ENCODE measurements at places on chromosomes 7 and 10.

DNA sequence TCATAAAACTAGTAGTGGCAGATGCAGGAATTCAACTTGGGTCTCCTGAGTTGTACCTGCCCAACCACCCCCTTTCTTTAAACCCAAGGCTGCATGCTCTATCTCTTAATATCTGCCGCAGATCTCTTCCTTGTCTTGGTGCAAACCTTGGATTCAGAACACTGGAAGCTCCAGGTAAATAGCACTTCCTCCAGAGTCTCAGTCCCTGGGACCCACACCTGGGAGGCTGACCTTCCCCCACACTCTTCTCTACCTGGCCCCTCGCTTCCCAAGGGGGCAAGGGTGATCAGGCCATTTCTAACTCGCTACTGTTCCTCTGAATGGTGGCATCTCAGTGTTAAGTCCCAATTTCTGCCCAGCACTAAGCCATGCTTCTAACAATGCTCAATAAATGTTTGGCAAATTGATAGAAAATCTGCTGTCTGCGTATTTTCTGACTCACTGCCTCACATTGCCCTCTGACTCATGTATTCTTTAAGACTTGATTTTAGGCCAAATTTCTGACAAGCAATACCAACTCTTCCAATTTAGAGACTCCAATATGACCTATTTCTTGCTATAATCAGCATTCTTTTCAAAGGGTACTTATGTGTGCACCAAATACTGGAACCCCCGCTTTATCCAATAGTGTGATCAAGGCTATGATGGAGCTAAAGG is 68.0 kb upstream of the PPP1R3C start:
- DNase-seq = no peak

DNA sequence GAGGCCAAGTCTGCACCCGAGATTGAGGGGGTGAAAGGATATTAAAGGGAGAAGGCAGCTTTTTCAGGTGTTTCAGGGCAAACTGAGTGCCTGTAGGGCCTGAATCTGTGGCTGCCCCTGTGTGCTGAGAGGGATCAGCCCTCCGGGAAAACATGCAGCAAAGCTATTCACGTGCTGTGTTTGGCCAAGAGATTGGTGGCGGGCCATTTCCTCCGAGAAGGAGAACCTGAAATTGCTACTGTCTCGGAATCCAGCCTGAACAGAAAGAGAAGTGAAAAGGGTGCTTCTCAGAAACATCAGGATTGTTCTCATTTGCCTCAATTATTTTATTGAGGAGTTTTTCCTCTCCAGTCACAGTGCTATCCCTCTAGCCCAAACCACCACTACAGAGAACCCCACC is 16.0 kb downstream of the GIMAP5 start:
- DNase-seq = no peak

- no peak for DNase-seq
These were observed 59.2 kb downstream of the CDHR3 start for GRCh38 chr7:106022193-106022821.

- DNase-seq = no peak
These were observed 4.7 kb upstream of the TEX36 start for GRCh38 chr10:125687507-125688185.

- no peak for DNase-seq
These were observed 1150.0 kb upstream of the POT1 start for GRCh38 chr7:126079581-126079980.

DNA sequence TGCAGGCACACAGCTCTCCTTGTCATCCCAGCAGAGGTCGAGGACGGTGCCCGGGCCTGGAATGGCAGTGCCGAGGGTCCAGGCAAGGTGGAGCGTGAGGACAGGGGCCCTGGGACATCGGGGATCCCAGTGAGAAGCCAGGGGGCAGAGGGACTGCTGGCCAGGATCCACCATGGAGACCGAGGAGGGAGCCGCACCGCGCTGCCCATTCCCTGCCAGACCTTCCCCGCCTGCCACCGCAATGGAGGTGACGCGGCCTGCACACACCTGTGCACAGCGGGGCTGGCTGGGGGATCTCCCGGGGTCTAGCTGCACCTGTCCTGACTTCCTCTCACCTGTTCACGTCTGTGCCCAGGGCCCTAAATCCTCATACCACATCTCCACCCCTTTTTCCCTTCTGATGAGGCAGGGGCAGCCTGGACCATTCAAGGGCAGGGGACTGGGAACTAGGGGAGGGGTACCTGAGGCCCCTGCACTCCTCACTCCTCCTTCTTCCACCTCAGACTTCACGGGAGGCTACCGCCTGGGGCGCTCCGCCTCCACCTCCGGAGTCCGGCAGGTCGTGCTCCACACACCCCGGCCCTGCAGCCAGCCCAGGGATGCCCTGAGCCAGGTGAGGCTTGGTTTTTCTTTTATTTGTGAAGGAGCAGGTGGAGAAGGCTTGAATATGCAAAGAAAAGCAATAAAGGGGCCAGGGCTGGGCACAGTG is 6.9 kb downstream of the NYAP1 start:
- DNase-seq = no peak

- no peak for DNase-seq
These were observed 3.8 kb downstream of the NFE2L3 start for GRCh38 chr7:26155531-26156375.

DNA sequence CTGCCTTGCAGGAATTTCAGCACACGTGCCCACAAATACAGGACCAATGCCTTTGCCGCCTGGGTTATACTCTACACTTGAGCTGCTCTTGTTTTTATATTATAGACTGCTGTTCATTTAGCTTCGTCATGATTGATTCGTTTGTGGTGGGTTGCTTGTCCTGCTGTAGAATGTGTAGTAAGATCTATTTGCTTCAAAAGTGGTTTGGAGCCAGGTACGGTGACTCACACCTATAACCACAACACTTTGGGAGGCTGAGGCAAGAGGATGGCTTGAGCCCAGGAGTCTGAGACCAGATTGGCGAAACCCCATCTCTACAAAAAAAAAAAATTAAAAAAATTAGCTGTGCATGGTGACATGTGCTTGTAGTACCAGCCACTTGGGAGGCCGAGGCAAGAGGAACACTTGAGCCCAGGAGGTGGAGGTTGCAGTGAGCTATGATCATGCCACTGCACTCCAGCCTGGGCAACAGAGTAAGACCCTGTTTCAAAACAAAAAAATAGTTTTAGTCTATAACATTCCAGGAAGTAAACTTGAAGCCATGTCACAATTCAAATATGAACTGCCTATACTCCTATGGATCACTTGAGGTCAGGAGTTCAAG is 9.0 kb upstream of the RHBDD2 start:
- no peak for DNase-seq

DNA sequence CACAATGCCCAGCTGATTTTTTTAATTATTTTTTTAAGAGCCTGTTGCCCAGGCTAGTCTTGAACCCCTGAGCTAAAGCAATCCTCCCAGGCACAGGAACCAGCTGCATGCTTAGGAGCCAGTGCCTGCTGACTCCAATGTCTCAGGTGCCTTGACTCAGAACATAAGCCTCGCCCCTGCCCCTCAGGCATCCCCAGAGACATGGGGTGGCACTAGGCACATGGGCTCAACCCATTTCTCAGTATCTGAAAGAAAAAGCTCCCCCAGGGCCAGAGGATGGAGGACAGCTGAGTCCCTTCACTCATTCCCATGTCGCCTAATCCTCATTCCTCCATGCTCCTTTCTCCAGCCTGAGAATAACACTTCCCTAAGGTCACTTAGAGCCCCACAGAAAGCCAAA is 39.1 kb downstream of the KCNH2 start:
- no peak for DNase-seq

DNA sequence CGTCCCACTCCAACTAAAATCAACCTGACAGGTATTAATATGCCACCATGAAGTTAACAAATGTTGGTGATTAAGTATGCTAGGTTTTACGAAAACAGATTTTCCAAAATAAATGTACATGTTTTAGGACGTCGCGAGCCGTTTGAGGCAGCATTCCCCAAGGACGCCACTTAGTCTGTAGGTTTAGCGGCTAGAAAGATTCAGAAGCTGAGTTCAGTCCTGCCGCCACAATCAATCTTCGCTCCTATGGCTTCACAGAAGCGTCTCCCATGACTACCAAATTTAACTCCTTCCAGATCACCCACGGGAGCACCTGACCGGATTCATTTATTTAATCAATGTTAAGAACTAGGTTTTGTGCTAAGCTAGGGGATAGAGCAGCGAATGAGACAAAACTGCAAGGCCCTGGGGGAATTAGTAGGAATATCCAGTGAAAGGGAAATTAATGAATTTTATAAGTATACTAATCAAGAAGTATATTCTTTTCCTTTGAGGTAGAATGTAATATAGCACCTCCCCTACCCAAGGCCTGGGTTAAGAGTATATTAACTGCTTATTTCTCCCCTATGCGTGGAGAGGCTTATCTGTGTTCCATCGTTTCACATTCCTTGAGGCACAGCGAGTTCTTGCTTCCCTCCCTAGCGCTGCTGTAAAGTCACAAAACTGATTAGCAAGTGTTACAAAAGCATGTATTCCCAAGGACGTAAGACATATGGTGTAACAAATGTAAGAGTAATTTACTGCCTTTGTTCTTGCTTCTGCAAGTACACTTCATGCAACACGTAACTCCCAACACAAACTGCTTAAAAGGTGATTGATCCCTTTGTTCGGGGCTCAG is 994 bp upstream of the CYP51A1 start:
- no peak for DNase-seq

- no peak for DNase-seq
These were observed 37.5 kb upstream of the EGR2 start for GRCh38 chr10:62853710-62854109.

GRCh38 chr7:43454936-43455518 is 127.9 kb upstream of the STK17A start:
- no peak for DNase-seq

DNA sequence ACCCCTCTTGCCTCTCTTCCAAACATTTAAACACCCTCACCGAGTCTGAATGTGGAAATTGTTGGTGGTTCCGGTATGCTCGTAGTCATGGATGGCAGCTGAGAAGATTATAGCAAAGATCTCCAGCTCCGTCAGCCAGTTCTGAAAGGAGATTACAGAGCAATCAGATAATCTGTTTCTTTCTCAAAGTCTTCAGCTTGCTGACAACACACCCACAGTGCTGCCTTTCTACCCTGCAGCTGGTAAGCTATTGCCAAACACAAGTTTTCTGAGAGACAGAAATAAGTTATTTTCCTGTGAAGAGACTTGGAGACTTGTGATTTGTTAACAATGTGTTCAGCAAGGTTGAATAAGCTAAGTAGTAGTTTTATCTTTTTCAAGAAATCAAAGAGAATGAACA is 163.6 kb downstream of the PPP1R17 start:
- DNase-seq = no peak

GRCh38 chr10:101818872-101819633 is 809 bp upstream of the OGA start:
- DNase-seq = peak; percentile 10

DNA sequence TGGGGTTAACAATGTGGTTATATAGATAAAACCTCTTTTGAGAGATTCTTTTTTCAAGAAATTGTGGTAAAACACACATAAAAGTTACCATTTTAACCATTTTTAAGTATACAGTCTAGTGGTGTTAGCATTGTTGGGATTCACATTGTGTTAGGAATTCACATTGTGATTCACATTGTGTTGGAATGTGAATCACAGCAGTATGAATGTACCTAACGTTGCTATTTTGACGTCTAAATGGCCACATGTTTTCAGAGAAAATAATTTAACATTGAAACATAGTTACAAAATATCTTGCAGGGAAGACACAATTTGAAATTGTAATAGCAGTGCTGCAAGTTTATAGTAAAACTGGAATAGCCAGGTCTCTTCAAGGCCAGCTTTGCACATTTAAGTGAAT is 129.0 kb downstream of the BICC1 start:
- DNase-seq = no peak

DNA sequence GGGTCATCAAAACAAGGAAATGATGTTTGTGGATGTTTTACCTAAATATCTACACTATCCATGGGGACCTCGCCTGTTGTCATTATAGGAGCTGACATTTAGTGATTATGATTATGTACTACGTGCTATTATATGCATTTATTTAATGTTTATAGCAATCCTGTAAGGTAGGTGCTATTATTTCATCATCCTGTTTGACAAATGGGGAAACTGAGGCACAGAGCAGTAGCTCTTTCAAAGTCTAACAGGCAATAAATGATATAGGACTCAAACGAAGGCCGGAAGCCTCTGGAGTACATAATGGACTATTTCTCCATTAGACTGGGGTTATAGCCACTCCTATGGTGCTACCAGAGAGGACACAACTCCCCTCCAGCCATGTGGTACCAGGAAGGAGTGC is 60.6 kb upstream of the KDM7A start:
- DNase-seq = no peak

DNA sequence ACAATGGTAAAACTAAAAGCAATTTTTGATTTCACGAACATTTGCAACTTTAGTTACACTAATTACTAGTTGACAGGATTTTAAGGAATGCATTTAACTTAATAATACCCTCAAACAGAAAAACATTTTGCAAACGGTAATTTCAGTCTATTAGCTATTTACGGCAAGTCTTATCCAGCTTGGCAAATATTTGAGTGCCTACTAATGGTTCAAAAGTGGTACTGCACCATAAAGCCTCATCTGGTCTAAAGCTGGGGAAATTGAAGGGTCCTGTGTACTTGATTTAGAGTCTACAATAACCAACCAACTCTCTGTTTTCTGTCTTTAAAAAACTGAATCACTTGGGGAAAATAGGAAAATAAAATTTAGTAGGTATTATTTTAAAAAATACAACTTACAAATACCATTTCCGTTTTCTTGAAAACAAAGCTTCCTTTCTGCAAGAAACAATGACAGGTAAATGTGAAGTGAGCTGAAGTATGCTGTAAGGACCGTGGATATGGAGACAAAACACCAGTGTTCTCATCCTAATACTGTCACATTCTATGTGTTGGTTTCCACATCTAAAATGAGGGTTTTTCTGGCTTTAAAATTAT is 142.3 kb downstream of the VPS50 start:
- no peak for DNase-seq

- no peak for DNase-seq
These were observed 138.0 kb upstream of the STK17A start for GRCh38 chr7:43444711-43445578.

- DNase-seq = no peak
These were observed 2.0 kb downstream of the CLEC5A start for GRCh38 chr7:141944811-141945210.

DNA sequence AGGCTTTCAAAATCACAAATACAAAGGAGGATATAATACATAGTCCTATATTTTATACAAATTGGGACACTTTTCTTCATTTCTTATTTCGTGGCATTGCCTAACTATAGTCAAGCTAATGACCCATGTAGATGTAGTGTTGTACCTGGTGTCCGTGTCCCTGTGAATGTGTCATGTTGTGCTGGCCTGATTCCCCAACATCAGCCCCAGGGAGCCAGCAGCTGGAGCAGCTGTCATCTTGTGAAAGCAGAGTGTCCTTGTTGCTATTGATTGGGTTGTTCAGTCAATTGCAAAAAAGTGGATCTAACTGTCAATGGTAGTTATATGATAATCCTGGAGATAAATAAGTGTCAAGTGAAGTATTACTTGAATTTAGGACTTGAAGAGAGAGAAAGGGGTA is 86.3 kb downstream of the KAT6B start:
- no peak for DNase-seq

- no peak for DNase-seq
These were observed 1.1 kb downstream of the PIK3AP1 start for GRCh38 chr10:96719200-96719599.
